ENCODE measurements at places on chromosomes 2 and 18.
A peak's percentile ranks its signal among the peaks of the same experiment; 100 is the strongest.

DNA sequence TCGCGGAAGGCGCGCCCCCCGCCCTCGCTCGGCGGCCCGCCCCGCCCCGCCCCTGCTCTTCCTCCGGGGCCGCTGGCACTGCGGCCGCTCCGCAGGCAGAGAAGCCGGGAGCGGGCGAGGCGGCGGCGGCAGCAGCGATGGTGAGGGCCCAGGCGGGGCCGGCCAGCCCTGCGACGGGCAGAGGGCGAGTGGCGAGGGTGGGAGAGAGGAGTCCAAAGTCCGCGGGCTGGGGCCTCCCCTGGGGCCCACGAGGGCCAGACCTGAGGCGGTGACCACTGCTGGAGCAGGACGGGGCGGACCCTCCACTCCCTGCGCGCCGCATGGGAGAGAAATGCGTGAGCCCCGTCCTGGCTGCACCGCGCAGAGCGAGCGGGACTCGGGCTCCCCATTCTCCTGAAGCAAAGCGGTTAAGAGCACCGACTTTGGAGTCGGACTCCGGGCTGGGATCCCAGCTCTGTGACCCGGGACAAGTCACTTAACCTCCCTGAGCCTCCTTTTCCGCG is at the start of gene VAMP5:
TSS of gene VAMP5 (plus strand) at position 78 of the 503 bp plus-strand sequence. CDS start at position 138, 60 bp downstream.
- no peak for DNase-seq

GRCh38 chr2:43478412-43479086 is 117.3 kb downstream of the THADA start:
- DNase-seq: no peak

DNA sequence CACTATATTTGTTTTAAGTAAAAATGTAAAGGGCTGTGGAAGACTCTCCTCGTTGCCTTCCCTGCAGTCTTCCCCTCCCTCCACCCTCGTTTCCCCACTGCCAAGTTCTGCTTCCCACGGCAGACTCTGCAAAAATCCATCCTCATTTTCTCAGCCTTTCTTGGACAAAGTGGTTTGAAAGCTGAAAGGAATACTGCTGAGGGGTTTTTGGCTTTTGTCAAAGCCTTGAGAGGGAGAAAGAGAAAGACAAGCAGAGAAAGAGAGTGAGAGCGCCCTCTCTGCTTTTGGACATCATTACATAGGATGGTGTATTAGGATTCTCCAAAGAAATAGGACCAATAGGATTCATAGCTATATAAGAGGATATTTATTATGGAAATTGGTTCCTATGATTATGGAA is 455.9 kb upstream of the SOX11 start:
- no peak for DNase-seq

DNA sequence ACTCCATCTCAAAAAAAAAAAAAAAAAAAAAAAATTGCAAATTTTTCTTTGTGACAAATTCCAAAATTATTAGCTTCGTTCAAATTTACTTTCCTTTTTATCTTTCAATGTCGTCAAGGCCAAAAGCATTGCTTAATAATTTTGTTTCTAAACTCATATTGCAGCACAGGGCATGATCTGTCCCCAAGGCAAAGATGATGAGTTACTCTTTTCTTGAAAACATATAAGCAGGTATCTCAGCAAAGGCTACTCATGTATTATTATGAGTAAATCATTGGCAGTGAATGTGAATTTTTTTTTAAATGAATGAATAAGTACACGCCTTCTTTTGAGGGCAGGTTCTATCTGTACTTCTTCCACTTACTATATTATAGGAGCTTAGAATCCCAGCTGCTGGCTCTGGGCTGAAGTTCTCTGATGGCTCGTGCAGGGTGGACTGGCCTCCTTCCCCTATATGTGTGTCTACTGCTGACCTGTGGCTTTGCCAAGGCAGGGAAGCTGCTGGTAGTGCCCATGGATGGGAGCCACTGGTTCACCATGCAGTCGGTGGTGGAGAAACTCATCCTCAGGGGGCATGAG is at the start of gene UGT1A7:
TSS of gene UGT1A7 (plus strand) at position 381 of the 579 bp plus-strand sequence. CDS start at position 418, 37 bp downstream.
- DNase-seq: no peak

- no peak for DNase-seq
These were observed 14.1 kb downstream of the TLK1 start for GRCh38 chr2:171146633-171147032.

- no peak for DNase-seq
These were observed 83.9 kb upstream of the MAPRE2 start for GRCh38 chr18:34957119-34957863.

- DNase-seq: no peak
These were observed at the start of gene HOXD4 for GRCh38 chr2:176151442-176152287. TSS of gene HOXD4 (plus strand) at chr2:176151550. CDS start at chr2:176151634, 84 bp downstream.

DNA sequence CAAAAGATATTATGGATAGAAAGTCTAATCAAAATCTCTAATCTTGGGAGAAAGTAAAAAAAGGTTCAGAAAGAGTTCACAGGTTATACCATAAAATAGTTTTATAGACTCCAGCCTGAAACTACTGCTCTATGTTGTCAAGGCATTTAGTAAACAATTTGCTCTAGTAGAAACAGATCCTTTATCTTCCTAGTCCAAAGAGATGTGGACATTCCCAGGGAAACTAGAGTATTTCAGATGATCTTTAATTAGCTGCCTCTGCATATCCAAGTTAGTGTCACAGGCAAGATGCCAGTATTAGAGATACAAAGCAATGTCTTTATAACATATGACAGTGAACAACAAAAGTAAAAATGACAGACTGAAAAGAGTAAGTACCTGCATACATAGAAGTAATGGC is 708.6 kb downstream of the CCDC85A start:
- DNase-seq: no peak

DNA sequence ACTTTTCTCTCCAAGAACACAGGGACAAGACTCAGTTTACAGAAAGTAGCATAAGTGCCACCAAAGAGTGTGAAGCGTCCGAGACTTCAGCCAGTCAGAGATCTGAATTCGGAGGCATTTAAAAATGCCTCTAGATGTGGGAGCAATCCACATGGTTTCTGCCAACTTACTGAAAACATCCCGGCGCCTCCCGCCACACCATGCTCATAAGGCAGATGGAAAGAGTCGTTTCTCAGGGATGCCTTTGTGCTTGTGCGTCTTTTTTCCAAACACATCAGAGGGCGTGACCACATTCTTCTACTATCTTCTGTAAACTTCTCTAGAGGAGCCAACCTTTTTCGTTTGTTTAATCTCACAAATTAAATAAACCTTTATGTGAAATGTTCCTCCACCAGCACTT is 88.7 kb downstream of the NRP2 start:
- no peak for DNase-seq

- no peak for DNase-seq
These were observed 1396.3 kb upstream of the CELF4 start for GRCh38 chr18:38961880-38962279.

DNA sequence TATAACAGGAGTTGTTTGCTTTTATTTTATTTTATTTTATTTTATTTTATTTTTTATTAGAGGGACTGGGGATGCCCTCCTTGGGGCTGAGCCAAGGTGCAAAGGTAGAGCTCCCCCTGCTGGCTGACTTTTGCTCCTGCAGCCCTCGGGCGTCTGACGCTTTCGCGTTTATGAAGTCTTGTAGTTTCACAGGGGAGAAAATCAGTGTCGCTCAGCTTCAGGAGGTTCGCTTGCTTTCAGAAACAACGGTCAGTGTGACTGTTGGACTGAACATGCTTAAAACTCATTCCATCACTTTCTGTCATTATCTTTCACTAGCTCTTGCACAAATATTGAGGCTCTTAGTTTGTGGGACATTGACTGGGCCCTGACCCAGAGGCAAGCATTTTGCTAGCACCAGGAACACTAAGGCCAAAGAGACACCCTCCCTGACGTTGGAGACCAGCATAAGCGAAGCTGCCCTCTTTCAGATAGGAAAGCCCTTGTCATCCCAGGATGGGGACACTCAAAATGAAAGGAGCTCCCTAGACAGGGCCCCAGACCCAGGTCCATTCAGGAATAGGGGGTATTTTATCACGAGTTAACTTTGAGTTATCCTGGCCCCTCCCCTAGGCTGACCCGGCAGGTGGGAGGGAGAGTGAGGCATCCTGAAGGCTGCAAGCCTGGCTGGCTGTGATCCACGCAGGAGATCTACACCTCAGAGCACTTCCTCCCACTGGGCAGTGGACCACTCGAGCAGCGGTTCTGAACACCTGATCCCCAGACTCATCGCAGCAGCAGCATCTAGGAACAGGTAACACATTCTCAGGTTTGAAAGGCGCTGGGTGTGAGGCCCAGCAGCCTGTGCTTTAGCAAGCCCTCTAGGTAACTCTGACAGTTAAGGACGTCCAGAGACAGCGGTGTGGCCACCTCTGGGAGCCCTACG is 34.4 kb downstream of the LGALSL start:
- no peak for DNase-seq

DNA sequence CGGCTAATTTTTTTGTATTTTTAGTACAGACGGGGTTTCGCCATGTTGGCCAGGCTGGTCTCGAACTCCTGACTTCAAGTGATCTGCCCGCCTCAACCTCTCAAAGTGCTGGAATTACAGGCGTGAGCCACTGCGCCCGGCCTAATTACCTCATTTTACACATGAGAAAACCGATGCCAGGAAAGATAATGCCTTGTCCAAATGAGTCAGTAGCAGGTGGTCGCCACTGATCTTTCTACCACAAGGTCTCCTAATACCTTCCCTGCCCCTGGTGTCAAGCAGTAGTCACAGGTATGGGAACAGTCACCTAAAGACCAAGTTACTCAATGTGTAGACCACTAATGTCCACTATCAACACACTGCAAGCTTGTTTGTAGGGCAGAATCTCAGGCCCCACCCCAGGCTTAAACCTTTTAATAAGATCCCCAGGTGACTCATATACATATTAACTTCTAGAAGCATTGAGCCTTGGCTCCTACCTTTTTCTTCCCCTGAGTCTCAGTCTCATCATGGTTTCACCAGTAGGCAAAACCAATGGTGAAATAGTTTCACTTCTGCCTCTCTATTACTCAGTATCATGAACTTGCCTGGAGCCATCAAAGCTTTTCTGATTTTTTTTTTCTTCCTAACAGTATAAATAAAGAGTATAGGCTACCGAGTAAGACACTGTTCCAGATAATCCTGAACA is 6.9 kb upstream of the EPB41L5 start:
- DNase-seq: no peak

- no peak for DNase-seq
These were observed 11.9 kb upstream of the RAB17 start for GRCh38 chr2:237602409-237602808.

- DNase-seq: no peak
These were observed 74.5 kb downstream of the INPP4A start for GRCh38 chr2:98519156-98519555.

DNA sequence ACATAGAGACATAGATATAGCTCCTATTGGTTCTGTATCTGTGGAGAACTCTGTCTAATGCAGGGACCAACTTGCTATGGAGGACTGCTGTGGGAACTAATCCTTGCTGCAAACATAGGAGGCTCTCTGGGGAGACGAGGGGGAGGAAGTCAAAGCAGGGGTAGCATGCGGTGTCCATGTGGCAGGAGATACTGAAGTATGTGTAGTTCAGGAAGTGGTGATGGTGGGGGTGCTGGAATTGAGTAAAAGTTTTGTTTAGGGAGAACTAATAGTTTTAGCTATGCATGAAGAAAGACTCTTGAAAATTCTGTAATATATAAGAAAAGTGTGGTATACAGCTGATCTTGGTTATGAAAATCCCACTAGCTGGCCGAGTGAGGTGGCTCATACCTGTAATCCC is 62.0 kb downstream of the ANKRD44 start:
- no peak for DNase-seq

- no peak for DNase-seq
These were observed 312.8 kb upstream of the PKDCC start for GRCh38 chr2:41735006-41735405.

- DNase-seq: no peak
These were observed 57.3 kb upstream of the SULT1C3 start for GRCh38 chr2:108182489-108182888.

DNA sequence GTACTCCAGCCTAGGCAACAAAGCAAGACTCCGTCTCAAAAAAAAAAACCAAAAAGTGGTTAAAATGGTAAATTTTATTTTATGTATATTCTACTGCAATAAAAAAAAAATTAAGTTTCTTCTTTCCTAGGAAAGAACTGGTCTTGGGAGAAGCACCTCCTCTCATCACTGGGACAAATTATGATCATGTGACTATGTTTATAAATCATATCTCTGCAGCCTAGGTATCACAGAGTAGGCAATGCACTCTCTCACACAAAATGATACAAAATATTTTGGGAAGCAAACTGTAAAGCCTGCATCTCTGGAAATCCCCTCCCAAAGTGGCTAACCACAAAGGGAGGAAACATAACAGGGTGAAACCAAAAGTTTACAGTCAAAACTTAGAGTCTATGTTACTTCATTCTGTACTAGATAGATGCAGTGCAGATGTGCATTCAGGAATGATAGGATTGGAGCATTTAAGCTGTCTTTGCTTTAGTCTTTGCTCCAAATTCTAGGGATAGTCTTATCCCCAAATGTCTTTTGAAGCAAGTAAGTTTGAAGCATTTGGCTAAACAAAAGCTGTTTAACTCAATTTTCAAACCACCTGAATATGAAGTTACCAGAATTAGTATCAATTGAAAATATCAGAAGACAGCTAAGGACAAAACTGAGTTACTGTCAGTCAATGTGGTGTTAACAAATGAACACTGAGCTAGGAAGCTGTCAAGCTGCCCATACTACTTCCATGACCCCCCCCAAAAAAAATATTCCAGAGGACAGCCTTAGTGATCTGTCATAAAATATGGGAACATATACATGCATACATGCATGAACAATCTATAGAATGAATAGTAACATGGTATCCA is 21.1 kb upstream of the MALT1 start:
- no peak for DNase-seq

DNA sequence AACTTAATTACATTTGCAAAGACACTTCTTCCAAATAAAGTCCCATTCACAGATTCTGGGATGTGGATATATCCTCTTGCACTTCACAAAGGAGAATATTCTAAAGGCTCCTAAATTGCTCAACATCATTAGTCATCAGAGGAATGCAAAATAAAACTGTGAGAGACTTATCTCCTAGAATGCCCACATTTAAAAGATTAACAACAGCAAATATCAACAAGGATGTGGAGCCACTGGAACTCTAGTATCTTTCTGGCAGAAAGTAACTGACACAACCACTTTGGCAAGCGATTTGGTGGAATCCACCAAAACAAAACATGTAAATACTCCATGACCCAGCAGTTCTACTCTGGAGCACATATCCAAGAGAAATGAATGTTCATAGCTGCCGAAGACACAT is 4.6 kb downstream of the NEU2 start:
- DNase-seq: peak; percentile 25

DNA sequence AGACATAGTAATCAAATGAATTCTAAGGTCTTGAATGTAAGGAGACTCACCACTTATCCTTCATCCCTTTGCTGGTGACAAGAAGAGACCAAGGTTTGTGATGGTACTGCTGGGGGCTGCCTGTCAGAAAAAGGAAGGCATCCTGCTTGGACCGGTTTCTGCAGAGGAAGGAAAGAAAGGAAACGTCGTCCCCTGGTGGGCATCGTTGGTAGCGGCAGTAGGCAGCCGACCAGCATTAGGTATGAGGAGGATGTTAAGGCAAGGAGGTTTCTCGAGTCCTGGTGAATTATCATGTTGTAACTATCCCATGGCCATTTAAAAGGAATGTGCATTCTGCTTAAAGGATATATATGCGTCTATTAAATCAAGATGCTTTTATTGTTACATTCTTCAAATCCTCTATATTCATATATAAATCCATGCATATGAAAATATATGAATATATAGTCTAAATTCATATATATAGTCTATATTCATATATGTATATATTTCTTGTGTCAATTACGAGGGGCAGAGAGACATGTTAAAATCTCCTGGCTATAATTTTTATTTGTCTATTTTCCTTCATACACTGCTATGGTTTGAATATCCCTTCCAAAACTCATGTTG is 94.4 kb upstream of the TGFA start:
- peak; percentile 4 for DNase-seq

GRCh38 chr18:64099244-64099643 is 49.6 kb downstream of the LINC00305 start:
- DNase-seq: no peak
